ENCODE measurements at places on chromosomes 1 and 21.

DNA sequence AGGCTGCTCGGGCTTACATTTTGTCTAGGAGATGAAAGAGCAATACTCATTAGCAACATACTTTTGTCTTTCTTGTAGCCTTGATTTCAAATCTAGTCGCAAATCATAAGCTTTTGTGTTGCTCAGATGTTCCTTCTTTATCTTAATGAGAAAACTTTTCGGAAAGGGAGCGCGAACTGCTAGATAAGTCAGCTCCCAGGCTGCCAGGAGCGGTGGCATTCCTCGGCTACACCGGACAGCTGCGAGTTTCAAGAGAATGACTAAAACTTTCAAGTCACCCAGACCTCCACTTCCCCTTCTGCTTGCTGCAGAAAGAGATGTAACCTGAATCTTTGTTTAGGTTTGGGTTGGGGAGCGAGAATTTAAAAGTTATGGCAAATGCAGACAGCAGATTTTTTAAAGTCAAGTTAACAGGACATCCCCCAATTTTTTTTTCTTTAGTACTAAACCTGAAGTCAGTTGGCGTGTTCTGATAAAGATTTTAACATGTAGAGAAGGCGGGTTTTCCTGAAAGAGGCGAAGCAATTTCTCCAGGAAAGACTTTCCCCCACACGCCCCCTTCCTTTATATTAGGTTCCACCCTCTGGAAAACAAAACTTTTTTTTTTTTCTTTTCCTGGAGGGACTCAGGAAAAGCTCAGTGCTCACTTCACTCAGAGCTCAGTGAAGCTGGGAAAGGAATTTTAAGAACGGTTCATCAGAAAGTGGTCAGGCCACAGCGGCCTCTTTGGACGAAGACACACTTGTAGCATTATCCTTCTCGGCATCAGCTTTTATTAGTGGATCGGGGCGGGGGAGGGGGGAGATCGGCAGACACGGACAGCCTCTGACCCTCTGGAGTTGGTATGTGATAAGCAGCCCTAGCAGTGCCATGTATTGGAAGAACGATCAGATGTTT, at the start of gene LHX8:
TSS of gene LHX8 (plus strand) at position 639 of the 897 bp plus-strand sequence. CDS start 2,227 bp downstream, outside the sequence.
- DNase-seq: peak; percentile 65

- DNase-seq: no peak
These were observed 29.4 kb downstream of the IL6R start for GRCh38 chr1:154434346-154435085.

DNA sequence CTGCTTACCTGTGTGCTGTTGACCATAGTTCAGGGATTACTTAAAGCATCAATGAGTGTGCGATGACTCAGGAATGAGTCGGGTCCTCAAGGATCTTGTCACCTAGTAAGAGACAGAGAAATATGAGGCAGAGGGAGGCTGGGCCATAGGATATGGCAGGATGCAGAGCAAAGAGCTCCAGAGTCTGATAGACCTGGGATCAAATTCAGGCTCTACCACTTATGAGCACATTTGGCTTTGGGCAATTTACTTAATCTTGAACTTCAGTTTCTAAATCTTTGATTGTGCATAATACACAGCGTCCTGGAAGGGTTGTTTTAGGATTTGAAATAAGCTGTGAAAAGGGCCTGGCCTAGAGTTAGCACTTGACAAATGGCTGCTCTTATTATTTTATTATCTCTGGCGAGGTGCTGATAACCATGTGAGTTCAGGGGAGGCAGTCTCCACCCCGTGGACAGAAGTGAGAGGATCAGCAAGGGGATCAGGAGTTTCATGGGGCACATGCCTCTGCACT, 94.5 kb downstream of the ROR1 start:
- DNase-seq: no peak

DNA sequence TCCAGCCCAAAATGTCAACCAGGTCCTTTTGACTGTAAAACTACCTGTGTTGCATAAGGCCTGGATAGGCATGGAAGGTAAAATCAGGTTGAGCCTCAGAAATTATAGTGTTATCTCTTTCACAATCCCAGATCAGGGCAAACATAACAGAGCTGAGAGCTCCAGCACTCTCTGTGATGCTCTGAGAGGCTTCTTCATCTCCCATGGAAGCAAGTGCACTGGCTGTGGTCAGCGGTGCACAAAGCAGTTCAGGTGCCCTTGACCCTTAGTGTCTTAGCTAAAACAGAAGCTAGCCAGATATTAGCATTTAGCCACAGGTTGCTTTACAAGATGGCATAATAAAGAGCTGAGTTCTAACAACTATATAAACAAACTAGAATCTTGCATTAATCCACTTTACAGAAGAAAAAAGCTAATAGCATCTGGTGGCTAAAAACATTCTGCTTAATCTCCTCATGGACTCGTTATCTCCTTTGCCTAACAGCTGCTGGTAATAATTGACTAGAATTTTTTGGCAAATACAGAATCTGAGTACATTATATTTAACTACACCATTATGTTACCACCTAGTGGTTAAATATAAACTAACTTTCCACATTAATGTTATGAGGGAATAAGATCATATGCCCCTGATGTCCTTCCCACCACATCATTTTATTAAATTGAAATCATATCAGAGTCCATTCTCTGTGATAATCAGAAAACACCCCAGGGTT, 25.6 kb upstream of the POGK start:
- no peak for DNase-seq

DNA sequence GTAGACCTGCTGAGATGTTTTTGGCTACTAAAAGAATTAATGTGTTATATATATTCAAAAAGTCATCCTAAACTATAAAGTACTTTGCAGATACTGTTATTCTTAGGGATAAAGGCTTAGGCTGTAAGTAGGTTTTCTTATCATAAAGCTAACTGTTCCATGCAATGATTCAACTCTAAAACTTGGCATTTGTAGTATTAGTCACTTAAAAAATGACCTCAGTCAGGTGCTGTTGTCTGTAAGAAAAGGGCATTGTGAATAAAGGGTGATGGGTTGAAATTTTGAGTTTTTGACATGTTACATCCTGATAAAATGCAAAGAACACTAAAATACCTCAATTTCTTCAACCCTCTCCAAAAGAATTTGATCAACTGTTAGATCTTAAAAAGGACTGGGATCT, 32.9 kb downstream of the ADCY10 start:
- DNase-seq: no peak

DNA sequence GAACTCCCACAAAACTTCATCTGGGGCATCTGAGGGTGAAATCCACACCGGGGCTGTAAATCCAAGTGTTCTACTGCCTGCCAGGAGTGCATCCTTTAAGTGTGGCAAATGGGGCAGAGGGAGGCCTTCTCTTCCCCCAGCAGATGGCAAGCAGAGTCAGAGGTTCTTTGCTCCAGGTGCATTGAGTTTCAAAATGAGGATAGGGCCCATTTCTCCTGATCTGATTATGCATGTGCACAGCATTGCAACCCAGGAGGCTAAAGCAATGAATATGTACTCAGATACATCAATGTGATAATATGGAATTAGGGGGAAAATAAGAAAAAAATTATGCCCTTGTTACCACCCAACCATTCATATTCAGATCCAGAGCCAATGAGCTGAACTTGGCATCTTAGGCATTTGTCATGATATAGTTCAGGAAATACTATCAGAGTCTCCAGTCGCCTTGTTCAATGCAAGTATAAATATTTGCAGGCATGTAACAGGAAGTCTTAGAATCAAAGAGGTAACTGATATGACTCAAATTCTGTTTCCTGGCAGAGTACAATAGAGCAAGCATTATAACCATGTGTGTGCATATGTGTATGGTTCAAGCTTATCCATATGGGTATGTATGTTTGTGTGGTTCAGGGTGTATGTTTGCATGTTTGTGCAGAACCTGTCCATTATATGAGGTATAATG, 473.8 kb upstream of the PKN2 start:
- DNase-seq: no peak

- DNase-seq: no peak
These were observed 19.3 kb downstream of the GNPAT start for GRCh38 chr1:231260351-231260750.

GRCh38 chr1:221032637-221033280, 153.5 kb downstream of the HLX start:
- no peak for DNase-seq

DNA sequence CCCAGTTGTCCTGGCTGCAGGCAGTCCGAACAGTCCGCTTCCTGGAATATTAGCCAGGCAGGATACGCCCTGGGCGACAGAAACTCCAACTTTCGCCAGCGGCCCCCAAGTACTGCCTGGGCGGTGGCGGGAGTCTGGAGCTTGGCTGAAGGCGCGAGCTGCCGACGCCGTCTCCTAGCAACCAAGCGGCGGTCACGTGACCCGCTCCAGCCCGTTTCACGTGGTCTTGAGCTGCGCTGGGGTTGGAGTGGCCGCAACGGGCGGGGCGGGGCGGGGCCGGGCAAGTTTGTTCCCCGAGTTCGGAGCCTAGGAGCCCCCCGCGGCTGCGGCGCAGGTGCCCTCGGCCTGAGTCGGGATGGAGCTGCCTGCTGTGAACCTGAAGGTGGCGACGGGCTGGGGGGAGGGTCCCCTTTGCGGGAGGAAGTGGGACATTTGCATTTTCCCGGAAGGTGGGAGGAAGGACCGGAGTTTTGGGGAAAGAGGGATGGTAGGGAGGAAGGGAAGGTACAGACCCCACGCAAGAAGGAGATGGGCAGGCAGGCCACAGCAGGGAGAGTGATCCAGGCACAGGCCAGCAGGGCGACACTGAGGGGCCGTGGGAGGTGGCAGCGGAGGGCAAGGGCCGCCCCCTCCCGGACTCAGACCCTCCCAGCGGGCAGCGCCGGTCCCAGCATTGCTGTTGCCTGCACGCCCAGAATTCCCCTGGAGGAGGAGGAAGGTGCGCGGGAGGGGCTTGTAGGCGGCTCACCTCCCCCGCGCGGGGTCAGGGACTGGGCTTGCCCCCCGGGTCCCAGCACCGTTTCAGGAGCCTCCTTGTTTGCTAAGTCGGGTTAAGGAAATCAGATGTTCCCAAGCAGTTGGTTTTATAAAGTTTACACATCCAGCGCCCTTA, at the start of gene AGTRAP:
TSS of gene AGTRAP (plus strand) at position 283 of the 892 bp plus-strand sequence. CDS start at position 356, 73 bp downstream.
- DNase-seq: peak; percentile 96

GRCh38 chr1:89724369-89725010, 91.6 kb downstream of the LRRC8C start:
- DNase-seq: no peak

DNA sequence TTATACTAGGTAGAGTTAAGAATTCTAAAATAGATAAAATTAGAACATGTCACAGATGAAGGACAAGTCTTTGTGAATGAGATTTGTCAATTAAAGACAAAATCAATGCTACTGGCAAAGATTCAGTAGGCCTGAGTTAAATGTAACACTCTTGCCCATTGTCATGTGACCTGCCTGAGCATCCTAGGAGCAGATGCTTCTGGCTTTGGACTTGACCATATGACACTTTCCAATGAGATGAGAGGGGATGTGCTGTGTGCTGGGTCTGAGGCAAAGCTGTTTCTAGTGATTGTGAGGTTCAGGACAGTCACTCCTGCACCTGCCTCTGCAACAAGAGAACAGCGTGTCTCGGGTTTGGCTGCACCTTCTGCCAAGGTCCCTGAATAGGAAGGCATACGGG, 144.9 kb downstream of the HIVEP3 start:
- DNase-seq: no peak

DNA sequence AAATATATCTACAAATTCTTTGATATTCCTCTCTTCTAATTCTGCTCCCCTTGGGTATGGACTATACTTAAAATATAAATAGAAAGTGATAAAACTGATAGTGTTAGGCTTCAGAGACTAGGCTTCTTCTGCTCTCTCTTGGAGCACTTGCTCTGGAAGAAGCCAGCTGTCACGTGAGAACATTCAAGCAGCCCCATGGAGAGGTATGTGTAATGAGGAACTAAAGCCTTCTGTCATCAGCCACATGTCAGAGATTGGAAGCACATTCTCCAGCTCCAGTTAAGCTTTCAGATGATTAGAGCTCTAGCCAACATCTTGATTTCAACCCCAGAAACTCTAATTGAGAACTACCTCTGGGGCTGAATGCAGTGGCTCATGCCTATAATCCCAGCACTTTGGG, 34.3 kb downstream of the XKR8 start:
- DNase-seq: no peak

DNA sequence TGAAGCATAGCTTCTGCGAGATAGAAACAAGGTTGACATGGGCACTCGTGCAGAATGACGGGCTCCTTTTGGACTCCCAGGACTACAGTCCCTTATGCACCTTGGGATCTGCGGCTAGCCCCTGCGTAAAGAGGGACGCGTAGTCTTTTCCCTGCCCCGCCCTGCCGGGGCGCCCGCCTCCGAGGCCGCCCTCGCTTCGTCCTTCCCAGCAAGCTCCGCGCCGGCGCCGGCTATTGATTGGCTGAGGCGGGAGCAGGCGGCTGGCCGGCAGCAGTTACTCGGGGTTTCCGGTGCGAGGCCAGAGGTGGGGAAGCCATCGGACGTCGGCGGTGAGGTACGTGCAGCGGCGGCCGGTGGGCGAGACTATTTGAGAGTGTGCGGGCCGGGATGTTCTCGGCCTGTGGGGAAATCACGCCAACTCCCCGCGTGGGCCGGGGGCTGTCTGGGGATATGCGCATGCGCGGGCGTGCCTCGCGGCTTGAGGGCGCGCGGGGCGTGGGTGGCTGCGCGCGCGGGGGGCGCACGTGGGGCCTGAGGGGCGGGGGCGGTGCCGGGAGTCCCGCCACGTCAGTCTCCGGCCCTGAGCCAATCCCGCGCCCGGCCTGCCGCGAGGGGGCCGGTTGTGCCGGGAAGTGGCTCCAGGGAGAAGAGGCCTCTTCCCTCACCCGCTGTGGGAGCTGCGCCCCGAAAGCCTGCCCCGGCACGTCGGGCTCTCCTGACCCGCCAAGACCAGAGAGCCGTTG, at the start of gene TXLNA:
TSS of gene TXLNA (plus strand) at position 233 of the 743 bp plus-strand sequence. CDS start 671 bp downstream, outside the sequence.
- DNase-seq: peak; percentile 97

DNA sequence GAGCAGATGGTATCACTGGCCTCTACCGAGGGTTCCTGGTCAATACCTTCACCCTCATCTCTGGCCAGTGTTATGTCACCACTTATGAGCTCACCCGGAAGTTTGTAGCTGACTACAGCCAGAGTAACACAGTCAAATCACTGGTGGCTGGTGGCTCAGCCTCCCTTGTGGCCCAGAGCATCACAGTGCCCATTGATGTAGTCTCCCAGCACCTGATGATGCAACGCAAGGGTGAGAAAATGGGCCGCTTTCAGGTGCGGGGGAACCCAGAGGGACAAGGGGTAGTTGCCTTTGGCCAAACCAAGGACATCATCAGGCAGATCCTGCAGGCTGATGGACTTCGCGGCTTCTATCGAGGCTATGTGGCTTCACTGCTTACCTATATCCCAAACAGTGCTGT, 6.1 kb downstream of the SLC25A44 start:
- no peak for DNase-seq

- no peak for DNase-seq
These were observed 460.7 kb downstream of the KCNT2 start for GRCh38 chr1:196147530-196147929.

GRCh38 chr1:223521150-223521549, 127.9 kb downstream of the CCDC185 start:
- no peak for DNase-seq

- no peak for DNase-seq
These were observed 5.1 kb upstream of the PLEKHO1 start for GRCh38 chr1:150144606-150145005.
